Left colon (tissue), 2 donors: ENCODE measurements at places on chromosomes 13 and 19. TPM values are rescaled to one million over a fixed set of nuclear protein-coding genes. Genes with fewer than 3 reads are reported as not detected.

DNA sequence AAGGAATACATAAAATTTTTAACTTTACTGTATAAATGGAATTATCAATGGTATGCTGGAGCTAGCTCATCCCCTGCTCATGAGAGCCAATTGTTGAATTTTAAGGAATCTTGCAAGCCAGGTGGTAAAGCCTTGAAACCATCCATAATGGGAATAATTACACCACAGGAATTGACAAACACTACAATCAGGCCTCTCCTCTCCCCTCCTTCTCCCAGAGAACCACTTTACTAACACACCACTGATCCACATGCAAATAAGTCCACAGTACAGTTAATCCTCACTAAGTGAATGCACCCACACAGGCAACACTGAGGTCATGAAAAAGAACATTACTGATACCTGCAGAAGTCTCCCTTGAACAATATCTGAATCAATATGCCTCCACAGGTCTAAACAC is 140.5 kb downstream of the KLF12 start:
- DNase-seq = no peak

GRCh38 chr19:42450314-42450934 is 7.7 kb upstream of the CXCL17 start:
- DNase-seq = peak; percentile 92

DNA sequence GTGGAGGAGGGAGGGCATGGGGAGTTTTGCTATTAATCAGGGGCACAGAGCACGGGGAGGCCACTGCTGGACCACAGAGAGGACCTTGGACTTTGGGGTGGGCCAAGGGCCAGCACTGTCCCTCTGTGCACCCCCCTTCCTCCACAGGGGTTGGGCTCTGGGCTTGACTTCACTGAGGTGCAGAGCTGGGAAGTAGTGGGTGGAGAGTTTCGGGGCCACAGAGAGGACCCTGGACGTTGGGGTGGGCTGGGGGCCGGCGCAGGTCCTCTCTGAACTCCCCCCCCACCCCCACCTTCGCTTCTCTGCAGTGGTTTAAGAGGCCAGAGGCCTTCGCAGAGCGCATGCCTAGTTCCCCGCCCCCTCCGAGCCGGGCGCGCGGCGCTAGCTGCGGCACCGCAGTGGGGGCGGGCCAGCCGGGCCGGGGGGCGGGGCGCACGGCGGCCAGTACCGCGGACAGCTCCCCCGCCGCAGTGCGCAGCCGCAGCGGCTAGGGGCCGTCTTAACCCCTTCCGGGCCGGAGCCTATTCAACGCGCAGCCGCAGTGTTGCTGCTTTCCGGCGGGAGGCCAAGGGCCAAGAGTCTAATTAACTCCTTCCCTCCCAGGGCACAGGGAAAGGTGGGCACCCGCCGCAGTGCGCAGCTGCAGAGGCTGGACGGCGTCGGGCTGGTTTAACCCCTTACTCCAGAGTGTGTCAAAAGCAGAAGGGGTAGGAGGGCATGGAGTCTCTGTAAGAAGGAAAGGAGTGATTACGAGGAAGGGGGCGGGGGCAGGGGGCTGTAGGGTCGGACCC is 3.7 kb downstream of the KCNC3 start:
- peak; percentile 73 for DNase-seq

GRCh38 chr19:41753159-41753558 is 2.2 kb upstream of the CEACAM6 start:
- peak; percentile 86 for DNase-seq

The MEIOSIN gene
- not detected for total RNA-seq

DNA sequence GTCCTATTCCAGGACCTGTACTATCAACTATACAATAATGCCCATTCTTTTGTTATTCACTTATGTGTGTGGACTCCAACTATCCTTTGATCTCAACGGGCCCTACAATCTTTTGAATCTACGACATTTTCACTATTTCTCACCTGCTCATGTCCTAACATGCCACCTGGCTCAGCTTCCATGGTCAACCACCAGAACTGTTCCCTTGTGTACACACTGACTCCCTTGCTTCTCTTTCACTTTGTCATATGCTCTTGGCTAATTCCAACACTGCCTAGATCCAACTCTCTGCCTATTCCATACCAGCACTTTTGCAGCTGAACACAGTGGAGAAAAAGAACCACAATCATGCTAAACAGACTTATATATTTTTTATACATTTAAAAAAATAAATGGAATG is 53.1 kb downstream of the MICU2 start:
- no peak for DNase-seq

- no peak for DNase-seq
These were observed 156.8 kb upstream of the SOX1 start for GRCh38 chr13:111909971-111910671.
